Fibroblast of lung (primary cell): ENCODE measurements at places on chromosomes 3 and 15.
A peak's percentile ranks its signal among the peaks of the same experiment; 100 is the strongest.

- peak; percentile 44 for DNase-seq
Measured at GRCh38 chr3:99776516-99777209, 41.0 kb upstream of the CMSS1 start.

- no peak for DNase-seq
Measured at GRCh38 chr3:194324823-194325327, 26.3 kb downstream of the CPN2 start.

GRCh38 chr3:171230865-171231264, 204.3 kb upstream of the SLC2A2 start:
- peak; percentile 12 for DNase-seq

DNA sequence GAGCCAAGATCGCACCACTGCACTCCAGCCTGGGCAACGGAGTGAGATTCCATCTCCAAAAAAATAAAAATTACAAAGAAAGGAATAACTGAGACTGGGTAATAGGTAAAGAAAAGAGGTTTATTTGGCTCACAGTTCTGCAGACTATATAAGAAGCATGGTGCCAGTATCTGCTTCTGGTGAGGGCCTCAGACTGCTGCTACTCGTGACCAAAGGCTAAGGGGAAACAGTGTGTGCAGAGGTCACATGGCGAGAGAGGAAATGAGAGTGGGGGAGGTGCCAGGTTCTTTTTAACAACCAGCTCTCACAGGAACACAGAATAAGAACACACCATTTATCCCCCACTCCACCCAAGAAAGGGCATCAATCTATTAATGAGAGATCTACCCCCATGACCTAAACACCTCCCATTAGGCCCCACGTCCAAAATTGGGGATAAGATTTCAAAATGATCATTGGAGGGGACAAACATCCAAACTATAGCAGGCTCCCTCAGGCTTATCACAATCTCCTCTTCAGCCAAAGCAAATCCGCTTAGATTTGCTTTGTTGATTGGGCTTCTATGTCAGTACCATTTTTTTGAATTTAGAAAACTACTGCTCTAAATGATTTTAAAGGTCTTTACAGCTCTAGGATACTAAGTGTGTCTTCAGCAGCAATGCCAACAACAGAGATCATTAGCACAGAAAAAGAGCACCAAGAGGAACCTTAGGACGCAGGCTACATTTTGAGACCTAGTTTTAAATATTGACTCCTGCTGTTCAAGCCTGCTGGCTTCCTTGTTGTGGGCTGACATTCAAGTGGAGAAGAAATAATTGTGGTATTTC, 84.2 kb upstream of the TBL1XR1 start:
- DNase-seq = no peak

GRCh38 chr3:28228623-28229022, 12.8 kb upstream of the CMC1 start:
- DNase-seq = no peak

DNA sequence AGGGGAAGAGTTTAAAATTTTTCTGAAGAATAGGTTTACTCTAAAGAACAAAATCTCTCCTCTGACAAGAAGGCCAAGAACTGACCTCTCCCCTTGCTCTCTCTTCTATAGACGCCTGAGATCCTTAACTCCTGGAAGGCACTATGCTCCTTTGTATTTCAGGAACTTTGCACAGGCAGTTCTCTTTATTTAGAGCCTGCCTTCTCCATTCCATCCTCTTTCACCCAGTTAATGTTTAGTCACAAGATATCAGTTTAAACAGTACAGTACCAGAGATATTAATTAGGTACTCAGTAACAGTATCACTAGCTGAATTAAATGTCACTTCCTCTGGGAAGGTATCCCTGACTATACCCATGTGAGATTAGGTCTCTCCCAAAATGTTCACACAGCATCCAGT, 33.5 kb downstream of the HERC1 start:
- no peak for DNase-seq

DNA sequence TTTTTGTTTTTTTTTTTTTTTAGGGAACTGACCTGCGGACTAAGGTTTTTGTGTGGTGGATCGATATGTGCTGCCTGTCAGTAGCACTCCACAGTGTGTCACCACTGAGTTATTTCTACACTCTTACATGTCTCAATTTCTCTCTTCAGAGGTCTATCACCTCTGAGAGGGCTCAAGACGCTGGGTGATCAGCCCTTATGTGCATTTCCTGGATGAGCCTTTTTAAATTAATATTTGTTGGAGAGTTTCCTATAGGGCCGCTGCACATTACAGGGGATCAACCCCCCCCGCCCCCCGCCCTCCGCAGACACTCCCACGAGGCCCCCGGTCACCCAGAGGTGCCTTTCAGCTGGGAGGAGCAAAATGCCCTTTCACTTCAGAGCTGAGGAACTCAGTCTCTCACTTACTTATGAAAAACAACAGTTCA, 34.5 kb upstream of the AP4E1 start:
- no peak for DNase-seq

DNA sequence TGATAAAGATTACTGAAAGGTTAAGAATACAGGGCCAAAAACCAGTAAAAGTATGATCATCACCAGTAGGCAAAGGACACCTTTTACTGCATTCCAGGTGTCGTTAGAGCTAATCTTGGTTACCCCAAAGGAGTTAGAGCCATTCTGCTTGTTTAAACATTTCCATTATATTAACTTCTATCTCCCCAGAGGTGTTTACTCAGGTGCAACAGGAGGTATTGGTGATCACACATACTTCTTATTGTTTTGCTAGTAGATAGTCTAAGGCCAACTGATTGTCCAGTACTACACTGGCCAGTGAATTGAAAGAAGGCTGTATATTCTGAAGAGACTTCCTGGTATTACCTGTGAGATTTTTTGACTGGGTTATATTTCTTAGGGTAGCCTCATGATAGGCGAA, 22.8 kb downstream of the MKRN3 start:
- no peak for DNase-seq

GRCh38 chr3:124699686-124700396, 30.4 kb upstream of the UMPS start:
- DNase-seq = peak; percentile 6

- DNase-seq = no peak
Measured at GRCh38 chr3:177195242-177195991, 1.9 kb downstream of the TBL1XR1 start.

GRCh38 chr15:65981837-65982626, 112.7 kb downstream of the RAB11A start:
- DNase-seq = no peak

- no peak for DNase-seq
Measured at GRCh38 chr15:78035861-78036476, 41.5 kb downstream of the TBC1D2B start.

GRCh38 chr15:32746116-32746857, 28.5 kb downstream of the GREM1 start:
- DNase-seq = no peak

- DNase-seq = peak; percentile 28
Measured at GRCh38 chr3:42572278-42572677, 9.5 kb downstream of the SEC22C start.

- DNase-seq = no peak
Measured at GRCh38 chr3:120495809-120496208, 45.0 kb upstream of the FSTL1 start.

DNA sequence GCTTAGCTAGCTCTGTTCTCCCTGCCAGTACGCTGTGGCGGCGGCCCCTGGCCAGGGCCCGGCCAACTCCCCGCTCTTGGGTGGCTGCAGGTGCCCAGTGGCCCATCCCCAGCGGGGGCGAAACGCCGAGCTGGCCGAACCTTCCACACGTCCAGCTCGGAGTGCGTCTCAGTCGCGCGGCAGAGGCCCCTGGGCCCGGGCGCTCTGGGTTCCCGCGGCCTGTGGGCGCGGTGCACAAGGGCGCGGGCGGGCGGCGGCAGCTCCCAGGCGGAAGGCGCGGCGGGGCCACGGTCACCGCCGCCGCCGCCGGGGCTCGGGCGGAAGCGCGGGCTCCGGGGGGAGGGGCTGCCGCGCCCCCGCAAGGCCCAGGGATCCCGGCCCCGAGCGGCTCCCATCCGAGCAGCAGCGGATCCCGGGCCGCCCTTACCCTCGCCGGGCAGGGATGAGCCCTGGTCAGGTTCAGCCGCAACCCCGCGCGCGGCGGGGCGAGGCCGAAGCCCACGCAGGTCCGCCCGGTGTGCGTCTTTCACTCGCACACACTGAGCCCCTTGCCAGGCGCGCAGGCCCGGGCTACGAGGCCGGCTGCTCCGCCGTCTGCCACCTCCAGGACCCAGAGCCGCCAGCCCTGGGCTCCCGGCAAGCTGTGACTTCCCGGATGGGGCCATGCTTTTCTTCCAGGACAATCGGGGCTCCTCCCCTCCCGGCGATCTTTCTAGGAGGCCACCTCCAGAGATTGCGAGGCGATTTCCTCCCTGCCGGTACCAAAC, 54.2 kb downstream of the CCDC54 start:
- peak; percentile 69 for DNase-seq

DNA sequence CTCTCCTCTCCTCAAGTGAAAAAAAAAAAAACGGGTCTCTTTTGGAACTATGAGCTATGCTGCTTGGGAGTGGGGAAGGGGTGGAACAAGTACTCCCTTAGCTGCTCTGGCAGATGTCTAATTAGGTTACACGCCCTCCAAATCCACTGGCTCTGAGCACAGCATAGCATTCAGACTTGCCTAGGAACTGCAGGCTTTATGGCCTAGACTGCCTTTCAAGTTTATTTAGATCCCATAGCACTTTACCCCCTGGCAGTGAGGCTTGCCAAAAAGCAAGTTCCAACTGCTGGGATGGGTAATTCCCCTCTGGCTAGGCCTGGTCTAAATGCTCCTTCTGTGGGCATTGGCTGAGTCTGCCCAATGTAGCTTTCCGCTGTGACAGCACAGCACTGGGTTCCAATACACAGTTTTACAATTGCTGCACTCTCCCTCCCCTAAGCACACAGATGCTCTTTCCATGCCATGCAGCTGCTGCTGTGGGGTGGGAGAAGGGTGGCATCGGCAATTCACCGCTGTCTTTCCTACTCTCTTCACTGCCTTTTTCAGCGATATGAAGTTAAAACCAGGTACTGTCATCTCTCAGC, 152.8 kb downstream of the KCNAB1 start:
- no peak for DNase-seq

DNA sequence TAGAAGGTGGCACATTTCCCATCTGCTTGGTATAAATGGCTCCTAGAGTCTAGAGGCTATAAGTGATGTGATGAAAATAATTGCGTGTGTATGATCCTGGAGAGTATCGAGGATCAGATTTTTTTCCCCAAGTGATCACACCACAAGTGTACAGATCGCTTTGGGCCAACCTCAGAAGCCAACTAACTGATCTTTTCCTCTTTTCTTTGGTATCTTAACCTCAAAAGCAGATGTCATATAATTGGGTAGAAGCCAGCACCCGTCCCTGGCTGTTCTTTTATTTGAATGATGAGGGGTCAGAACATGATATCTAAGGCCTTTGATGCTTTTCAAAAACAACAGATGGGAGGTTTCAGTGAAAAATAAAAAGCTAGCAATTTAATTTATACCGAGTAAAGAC, 3.3 kb downstream of the P2RY14 start:
- DNase-seq = no peak

DNA sequence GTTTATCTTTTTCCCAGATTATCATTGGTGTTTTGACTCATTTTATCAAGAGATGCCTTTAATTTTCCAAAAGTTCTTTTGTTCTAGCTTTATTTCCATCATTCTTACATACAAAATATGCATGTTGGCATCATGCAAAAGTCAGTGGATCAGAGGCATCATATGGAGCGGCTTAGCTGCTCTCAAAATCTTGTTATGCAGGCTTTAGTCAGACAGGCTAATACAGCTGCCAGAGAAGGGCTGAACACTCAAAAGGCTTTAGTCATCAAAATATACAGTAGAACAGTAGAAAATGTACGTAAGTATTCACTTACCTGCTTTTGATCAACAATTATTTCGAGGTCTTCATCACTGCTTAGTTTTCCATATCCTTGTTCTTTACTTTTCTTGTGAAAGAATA, 65.5 kb downstream of the PEX5L start:
- no peak for DNase-seq

- DNase-seq = peak; percentile 24
Measured at GRCh38 chr3:81581966-81582599, 179.4 kb downstream of the GBE1 start.

DNA sequence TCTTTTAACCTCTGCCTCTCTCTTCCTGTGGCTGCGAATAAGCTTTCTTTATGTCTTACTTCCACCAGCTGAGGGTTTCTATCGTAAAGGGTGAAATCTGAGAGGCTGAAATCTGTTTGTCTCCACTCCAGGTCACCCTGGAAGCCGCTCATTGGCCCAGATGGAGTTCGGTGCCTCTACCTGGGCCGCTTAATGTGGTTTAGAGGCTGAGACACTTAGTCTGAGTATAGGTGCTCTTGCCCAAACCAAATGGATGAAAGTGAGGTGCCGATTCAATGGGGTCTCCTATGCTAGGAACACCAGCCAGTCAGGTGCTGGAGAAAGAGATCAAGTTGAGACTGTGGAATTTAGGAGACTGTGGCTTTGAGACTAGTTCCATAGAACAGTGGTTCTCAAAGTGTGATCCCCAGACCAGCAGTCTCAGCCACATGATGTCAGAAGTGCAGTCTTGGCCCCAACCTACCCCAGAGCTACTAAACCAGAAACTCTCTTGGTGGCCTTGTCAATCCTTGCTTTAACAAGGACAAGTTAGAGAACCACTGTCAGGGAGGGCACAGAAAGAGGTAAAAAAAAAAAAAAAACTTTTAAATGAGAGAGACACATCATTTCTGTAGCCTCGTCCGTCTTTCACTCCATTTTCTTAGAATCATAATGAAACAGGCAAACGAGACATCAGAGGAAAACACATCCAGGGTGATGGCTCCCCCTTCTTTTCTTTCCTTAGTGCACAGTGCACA, 54.9 kb upstream of the CCR2 start:
- DNase-seq = no peak

GRCh38 chr15:63083044-63083443, 38.6 kb upstream of the LACTB start:
- no peak for DNase-seq

- DNase-seq = peak; percentile 17
Measured at GRCh38 chr15:84079885-84080777, 155.4 kb upstream of the GOLGA6L4 start.

- no peak for DNase-seq
Measured at GRCh38 chr15:29456964-29457363, 187.3 kb upstream of the NSMCE3 start.

DNA sequence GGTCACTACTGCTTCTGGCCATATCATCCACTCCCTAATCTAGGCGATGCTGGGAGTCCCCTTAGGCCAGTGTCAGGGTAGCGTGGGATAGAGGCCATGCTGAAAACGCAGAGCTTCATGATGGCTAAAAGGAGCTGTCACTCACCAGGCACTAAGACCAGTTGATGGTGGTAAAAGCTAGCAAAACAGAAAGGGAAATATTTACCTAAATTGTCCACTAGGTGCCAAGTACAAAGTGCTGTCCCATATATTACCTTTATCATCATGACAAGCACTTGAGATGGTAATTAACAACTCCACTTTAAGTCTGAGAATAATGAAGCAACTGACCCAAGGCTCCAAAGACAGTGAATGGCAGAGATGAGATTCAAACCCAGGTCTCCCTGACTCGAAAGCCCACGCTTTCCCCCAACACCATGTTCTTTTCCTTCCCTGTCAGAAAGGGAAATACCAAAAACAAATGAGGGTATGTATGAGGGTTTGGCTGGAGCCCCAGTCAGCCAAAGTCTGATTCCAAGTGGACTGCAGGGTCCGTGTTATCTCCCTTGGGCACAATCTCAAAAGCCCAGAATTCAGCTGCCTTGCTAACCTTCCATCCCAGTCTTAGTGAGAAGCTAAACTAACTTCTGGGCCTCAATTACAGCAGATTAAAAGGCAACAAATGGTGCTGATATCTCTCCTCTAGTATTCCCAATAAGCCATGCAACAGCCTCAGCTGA, 84.7 kb downstream of the RBPMS2 start:
- DNase-seq = no peak
